ENCODE measurements at places on chromosomes 16 and 17. TPM values are rescaled to one million over a fixed set of nuclear protein-coding genes. Genes with fewer than 3 reads are reported as not detected.

The SRRM2 gene
- 40.0 TPM for total RNA-seq

The TSR3 gene
- total RNA-seq, result 50.0 TPM

The CD79B gene
- not detected for total RNA-seq

The ZG16 gene
- not detected for total RNA-seq

The HLF gene
- 0.24 TPM for total RNA-seq

- no peak for DNase-seq
Measured at GRCh38 chr16:85534536-85535351, 78.4 kb upstream of the GSE1 start.

DNA sequence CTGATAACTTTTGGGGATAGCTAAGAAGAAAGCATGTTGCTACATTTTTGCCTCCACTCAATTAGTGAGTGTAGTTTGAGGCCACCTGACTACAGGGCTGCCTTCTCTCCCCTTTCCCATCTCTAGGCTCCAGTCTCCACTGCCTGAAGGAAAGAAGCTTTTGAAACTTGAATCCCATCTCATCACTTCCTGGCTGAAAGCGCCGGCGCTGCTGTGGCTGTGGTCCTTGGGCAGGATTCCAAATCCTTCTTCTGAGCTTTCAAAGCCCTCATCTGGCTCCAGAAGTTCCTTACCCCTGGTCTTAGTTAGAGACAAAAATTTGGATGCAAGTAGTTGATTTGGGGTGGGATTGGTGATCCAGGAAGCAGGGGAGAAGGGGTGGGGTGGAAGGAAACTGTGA is 119.4 kb downstream of the FOXL1 start:
- DNase-seq, result peak; percentile 71

- DNase-seq, result no peak
Measured at GRCh38 chr17:17902376-17902775, 65.6 kb upstream of the SREBF1 start.

GRCh38 chr17:40675905-40676304 is 10.9 kb upstream of the KRT222 start:
- no peak for DNase-seq

GRCh38 chr16:86763819-86764218 is 185.5 kb downstream of the FOXL1 start:
- peak; percentile 41 for DNase-seq

GRCh38 chr17:62653826-62654761 is 26.6 kb downstream of the MRC2 start:
- DNase-seq, result peak; percentile 94

GRCh38 chr17:15452746-15453145 is 14.7 kb downstream of the CDRT4 start:
- DNase-seq, result no peak

GRCh38 chr16:76910931-76911330 is 280.1 kb upstream of the MON1B start:
- peak; percentile 96 for DNase-seq

DNA sequence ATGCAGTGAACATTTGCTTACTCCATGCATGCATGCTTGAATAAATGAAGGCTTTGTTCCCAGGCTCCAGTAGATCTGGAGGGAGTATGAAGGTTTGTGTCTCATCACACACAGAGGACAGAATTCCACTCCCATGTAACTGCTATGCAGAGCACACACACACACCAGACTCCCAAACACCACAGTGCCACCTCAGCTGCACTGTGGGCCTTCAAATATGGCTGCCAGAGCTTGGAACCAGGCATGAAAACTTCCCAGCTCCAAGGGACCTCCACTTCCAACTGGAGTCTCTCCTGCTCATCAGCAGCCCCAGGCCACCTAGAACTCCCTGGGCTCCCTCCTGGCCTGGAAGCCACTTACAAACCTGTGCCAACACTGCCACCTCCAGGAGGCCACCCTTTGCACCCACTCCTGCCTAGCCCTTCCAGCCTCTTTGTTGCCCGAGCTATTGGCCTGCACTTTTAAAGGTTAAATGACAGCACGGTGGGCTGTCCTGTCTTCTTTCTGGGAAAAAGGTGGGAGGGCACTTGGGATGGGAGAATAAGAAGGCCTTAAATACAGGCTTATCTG is 151.2 kb downstream of the ZNF423 start:
- DNase-seq, result no peak

GRCh38 chr16:48156790-48157209 is 1.0 kb upstream of the ABCC12 start:
- peak; percentile 86 for DNase-seq

GRCh38 chr16:71882505-71883167 is 1.3 kb downstream of the ZNF821 start:
- peak; percentile 70 for DNase-seq

GRCh38 chr17:38508954-38509771 is 80.9 kb downstream of the ARHGAP23 start:
- peak; percentile 50 for DNase-seq

DNA sequence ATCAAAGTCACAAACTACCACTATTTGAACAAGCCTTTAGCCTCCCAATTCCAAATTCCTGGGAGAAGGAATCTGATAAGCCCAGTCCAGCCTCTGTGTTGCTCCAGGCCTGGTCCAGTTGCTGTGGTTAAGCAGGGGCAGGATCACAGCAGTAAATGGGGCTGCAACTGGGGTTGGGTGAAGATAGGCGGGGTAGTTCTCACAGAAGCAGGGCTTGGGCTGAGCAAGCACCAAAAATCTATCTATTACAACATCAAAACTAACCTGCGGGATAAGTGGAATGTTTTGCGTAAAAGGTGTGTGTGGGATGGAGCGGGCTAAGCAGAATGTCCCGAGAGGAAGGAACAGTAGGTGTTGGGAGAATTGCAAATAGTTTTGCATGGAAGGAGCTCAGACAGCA is 23.0 kb upstream of the RNF135 start:
- DNase-seq, result no peak
